Smooth muscle cell of bladder (primary cell): ENCODE measurements at places on chromosomes 11 and 22. TPM values are rescaled to one million over a fixed set of nuclear protein-coding genes. Genes with fewer than 3 reads are reported as not detected.

Gene SPECC1L
- total RNA-seq, result 24.3 and 35.4 TPM in 2 replicates

Gene POU2AF3
- total RNA-seq, result 0.14 TPM in 1 of 2 replicates, not detected in the other

Gene MFNG
- 0.09 and 0.14 TPM in 2 replicates for total RNA-seq

Gene KCNJ4
- not detected in 2 replicates for total RNA-seq

Gene BATF2
- total RNA-seq, result 0.37 and 0.71 TPM in 2 replicates

Gene XKR3
- total RNA-seq, result not detected in 2 replicates

Gene TNNT3
- total RNA-seq, result 0.37 TPM in 1 of 2 replicates, not detected in the other

Gene A4GALT
- total RNA-seq, result 13.7 and 20.6 TPM in 2 replicates

Gene GAL3ST3
- under 0.01 and 0.14 TPM in 2 replicates for total RNA-seq

Gene NRIP3
- 7.0 and 8.0 TPM in 2 replicates for total RNA-seq

Gene SCN4B
- total RNA-seq, result under 0.01 and 0.14 TPM in 2 replicates
